ENCODE measurements at places on chromosomes 7 and 10. TPM values are rescaled to one million over a fixed set of nuclear protein-coding genes. Genes with fewer than 3 reads are reported as not detected.

DNA sequence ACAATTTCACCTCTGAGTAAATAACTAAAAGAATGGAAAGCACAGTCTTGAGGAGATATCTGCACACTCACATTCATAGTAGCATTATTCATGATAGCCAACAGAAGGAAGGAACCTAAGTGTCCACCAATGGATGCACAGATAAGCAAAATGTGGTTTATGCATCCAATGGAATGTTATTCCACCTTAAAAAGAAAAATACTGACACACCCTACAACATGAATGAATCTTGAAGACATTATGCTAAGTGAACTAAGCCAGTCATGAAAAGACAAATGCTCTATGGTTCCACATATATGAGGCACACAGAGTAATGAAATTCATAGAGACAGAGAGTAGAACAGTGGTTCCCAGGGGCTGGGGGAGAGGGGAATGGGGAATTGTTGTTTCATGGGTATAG lies 6.5 kb upstream of the CCSER2 start:
- no peaks in the 10 kb centered on the region for H3K36me3 ChIP-seq
- no peak for DNase-seq
- no peaks in the 10 kb centered on the region for H3K4me1 ChIP-seq

DNA sequence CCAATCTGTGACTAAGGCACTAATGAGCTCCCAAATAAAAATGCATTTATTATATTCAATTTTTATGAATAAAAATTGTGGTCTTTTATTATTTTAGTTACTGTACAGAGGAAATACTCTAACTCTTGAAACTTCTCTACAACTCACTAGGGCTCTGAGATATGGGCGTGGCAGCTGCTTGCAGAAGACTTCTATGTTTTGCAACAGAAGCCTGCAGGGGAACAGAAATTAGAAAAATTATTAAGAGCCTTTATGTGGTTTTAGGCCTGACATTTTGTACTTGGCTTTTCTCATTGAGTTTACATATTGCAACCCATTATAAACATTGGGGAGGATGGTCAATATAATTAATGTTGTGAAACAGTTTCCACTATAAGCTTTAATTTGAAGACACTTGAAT lies 581.4 kb downstream of the TNS3 start:
- no peak overlapping the region for H3K27ac ChIP-seq
- H3K36me3 ChIP-seq, result no peaks in the 10 kb centered on the region
- H3K4me3 ChIP-seq, result no peak overlapping the region
- H3K4me1 ChIP-seq, result no peaks in the 10 kb centered on the region
- no peak for DNase-seq

DNA sequence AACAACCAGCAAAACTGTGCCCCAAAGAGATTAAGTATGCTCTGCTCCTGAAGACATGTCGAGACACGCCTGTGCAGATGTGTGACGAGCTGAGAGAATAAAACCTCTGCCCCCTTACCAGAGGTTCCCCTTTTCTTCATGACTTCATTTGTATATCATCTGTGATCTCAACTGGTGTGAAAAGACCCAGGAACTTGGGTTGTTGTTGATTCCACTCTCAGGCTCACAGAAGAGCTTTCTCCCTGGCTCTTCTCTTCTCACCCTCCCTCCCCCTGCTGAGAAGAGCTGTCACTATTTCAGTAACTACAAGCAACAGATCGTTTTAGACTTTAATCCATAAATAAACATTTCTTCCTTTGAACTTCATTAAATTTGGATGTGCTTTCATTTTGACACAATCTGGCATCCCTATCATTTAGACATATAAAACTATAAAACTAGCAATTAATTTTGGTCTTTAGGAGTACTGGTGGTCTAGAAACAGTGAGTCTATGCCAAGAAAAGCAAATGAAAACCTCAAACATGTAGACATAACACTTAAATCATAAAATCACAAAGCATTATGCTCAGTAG lies 179.3 kb upstream of the FZD8 start:
- H3K4me1 ChIP-seq, result no peaks in the 10 kb centered on the region
- no peak overlapping the region for H3K27ac ChIP-seq
- no peak for DNase-seq
- H3K4me3 ChIP-seq, result no peak overlapping the region

The CALCR gene
- total RNA-seq, result not detected

Data from upper lobe of left lung (tissue), 6 donors.